NCI-H2029 treated with DMSO at 0.1 percent for 48 hours (cell line): ENCODE measurements at places on chromosomes 7 and 10.

- no peak for DNase-seq
Measured at GRCh38 chr10:128318366-128318765, 192.1 kb upstream of the MKI67 start.

- no peak for DNase-seq
Measured at GRCh38 chr7:155206318-155207020, 91.2 kb upstream of the INSIG1 start.

GRCh38 chr7:35477609-35478008 lies 217.3 kb downstream of the HERPUD2 start:
- DNase-seq, result no peak

GRCh38 chr10:92799568-92799967 lies 48.8 kb upstream of the EXOC6 start:
- no peak for DNase-seq

DNA sequence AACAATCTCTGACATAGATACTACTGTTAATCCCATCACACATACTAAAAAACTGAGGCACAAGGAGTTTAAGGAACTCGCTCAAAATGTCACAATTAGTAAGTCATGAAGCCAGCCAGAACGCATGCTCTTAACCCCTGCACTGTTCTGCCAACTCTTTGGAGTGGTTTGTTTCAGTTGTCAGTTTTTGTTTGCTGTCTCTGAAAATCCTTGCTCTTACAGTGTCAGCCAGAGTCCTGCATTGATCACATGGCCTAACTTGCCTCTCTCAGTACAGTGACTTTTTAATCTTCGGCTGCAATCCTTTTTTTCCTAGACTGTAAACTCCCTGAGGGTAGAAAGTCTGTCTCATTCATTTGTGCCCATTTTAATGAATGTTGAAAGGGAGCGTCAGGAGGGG lies 753.8 kb downstream of the AUTS2 start:
- DNase-seq, result no peak

DNA sequence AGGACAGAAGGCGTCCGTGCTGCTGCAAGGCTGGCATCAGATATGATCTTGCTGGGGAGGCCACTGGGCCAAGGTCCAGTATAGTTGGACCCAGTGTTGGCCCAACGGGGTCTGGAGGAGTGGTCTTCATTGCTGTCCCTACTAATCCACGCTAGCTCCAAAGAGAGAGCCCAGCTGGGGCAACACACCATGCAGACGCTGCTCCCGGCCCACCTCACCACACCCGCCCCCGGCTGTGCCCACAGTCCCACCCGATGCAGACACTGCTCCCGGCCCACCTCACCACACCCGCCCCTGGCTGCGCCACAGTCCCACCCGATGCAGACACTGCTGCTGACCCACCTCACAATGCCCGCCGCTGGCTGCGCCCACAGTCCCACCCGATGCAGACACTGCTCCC lies 121.5 kb downstream of the VIPR2 start:
- no peak for DNase-seq

DNA sequence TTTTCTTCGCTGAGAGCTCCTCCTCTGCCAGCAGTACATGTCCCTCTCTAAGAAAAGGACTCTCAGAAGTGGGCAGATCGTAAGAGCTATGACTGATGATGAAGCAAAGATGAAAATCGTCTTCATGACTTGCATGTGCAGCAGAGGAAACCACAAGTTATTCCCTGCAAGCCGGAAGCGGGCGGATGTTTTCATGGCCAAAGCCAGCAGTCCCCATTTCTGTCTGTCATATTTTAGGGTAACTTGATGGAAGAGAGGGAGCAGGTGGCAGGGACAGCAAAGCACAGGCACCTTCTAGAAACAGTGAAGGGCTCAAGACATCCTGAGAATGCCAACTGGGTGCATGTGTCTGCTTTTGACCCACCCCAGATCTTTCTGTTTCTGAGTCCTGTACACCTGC lies 19.9 kb downstream of the KLF6 start:
- no peak for DNase-seq

- no peak for DNase-seq
Measured at GRCh38 chr7:132242192-132242812, 334.0 kb downstream of the PLXNA4 start.

- DNase-seq, result no peak
Measured at GRCh38 chr7:145860809-145861208, 255.8 kb upstream of the CNTNAP2 start.

DNA sequence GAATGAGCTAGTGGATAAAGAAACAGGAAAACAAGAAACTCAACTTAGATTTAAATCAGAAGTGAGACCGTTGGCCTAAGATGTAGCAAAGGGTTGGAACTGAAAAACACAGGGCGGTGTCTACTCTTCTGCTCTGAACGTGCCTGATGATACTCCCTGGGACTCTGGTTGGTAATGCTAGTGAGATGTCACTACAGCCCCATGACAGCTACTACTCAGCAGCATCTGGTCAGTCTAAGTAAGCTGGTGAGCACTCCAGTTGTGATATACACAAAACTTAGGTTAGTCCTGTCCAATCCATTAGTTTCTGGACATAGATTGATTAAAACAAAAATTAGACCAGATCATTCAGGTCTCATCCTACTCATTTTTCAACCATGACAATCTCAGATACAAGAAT lies 15.4 kb downstream of the MYPN start:
- no peak for DNase-seq
